Epithelial cell of prostate (primary cell): ENCODE measurements at places on chromosomes 6 and 20.

DNA sequence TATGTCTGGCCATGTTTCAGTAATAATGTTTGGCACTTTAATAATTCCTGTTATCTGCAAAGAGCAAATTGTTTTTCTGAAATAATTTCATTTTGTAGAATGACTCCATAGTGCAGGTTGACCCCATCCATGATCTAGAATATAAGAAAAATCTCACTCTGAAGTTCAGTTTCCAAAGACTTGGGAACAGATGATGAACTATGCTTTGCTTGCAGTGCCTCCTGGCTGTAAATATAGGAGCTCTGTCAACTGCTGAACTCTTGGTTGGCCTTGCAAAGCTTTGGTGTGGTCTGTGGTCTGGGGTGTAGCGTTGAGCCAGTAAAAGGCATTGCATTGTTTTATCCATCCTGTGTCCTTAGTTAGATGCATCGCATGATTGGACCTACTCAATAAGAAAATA, 104.0 kb downstream of the PLCB4 start:
- DNase-seq: no peak

- DNase-seq: no peak
Measured at GRCh38 chr6:16551466-16551865, 209.8 kb downstream of the ATXN1 start.

DNA sequence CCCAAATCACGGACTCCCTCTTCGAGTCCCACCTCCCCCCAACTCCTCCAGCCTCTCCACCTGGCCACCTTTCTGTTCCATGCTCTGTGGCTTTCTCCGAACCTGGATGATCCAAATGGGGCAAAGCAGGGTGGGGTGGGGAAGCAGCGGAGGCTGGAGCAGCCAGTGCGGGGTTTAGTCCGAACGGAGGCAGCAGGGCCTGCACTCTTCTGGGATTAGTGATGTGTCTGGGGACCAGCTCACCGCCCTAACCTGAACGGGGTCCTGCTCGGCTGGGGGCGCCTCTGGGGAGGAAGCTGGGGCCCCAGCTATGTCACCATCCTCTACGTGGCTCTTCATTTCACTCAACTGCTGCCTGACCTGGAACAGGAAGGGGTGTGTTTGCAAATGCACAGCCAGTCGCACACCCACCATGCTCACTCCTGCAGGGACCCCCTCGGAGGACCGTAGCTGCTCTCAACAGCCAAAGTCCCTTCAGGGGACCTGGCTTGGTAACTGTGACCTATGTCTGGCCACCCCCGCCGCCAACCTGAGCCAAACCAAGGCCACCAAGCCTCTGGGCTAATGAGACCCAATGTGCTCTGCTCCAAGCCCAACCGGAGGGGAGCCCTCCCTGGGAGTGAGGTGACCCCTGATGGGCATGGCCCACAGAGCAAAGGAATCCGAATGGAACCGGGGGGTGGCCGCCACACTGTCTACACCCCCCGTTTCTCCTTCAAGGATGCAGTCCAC, 46.8 kb downstream of the DSTN start:
- DNase-seq: no peak

GRCh38 chr6:34145161-34146020, 496 bp downstream of the GRM4 start:
- no peak for DNase-seq

GRCh38 chr6:158894193-158894592, 75.0 kb upstream of the EZR start:
- DNase-seq: peak; percentile 63

DNA sequence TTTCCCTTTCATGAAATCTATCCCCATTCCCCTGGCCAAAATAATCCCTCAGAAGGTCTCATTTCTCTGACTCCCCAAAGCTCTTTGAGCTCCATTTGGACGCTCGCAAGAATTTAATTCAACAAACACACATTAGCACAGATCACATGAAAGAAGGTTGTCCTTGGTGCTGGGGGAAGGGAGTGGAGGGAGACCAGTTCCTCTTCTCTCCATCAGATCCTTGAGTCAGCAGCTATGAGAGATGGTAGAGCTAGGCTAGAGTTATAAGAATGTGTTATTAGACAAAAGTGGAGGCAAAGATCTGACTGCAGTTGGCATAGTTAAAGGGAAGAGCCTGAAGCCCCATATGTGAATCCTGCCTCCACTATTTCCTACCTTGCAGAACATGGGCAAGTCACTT, 184.2 kb upstream of the CDYL start:
- no peak for DNase-seq
